ENCODE measurements at places on chromosomes 13 and 19. TPM values are rescaled to one million over a fixed set of nuclear protein-coding genes. Genes with fewer than 3 reads are reported as not detected.

OR7A5 gene
- not detected for total RNA-seq

TNNI3 gene
- not detected for total RNA-seq

CADM4 gene
- total RNA-seq, result 0.30 TPM

KLHL1 gene
- not detected for total RNA-seq

APOE gene
- 0.91 TPM for total RNA-seq

MEIS3 gene
- total RNA-seq, result not detected

ATP4A gene
- total RNA-seq, result not detected

COLGALT1 gene
- total RNA-seq, result 52.0 TPM

OR2Z1 gene
- total RNA-seq, result not detected

BIVM gene
- total RNA-seq, result 23.0 TPM

SCGB2B2 gene
- 0.18 TPM for total RNA-seq

FCHO1 gene
- total RNA-seq, result 85.4 TPM

TEX26 gene
- not detected for total RNA-seq

CLEC4M gene
- total RNA-seq, result not detected

LIM2 gene
- not detected for total RNA-seq

SPPL2B gene
- 94.4 TPM for total RNA-seq

FOSB gene
- total RNA-seq, result 9.8 TPM

LENG9 gene
- 7.4 TPM for total RNA-seq

TMED1 gene
- total RNA-seq, result 11.4 TPM

SIAH3 gene
- total RNA-seq, result 0.17 TPM

CEACAM6 gene
- total RNA-seq, result not detected

TLE6 gene
- total RNA-seq, result 1.2 TPM

AMER2 gene
- not detected for total RNA-seq

FGF14 gene
- total RNA-seq, result not detected

SLC7A9 gene
- total RNA-seq, result not detected

CGB2 gene
- total RNA-seq, result not detected

GPR183 gene
- 14.2 TPM for total RNA-seq

F2RL3 gene
- 0.23 TPM for total RNA-seq
